GDM1 (cell line): ENCODE measurements at places on chromosomes 3 and 15.

DNA sequence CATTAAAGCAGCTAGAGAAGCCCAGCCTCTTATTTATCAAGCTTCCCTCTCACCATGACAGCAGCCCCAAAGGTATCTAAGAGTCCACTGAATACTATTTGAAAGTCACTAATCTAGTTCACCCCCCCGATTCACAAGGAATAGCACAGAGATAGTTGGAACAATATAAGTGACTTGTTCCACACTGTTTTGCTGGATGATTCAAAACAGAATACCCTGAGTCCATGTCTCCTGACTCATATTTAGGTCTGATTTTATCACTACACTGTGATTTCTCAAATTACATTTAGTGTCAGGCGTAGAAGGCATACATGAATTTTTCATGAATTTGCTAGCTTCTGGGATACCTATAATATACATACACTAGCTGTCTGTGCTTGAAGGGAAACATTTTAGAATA is 18.7 kb upstream of the EOGT start:
- DNase-seq: no peak

- DNase-seq: no peak
These were observed 9.6 kb downstream of the PLCD1 start for GRCh38 chr3:38019658-38020341.

- no peak for DNase-seq
These were observed 10.0 kb upstream of the MBNL1 start for GRCh38 chr3:152258448-152259393.

GRCh38 chr3:60774617-60775016 is 476.6 kb downstream of the FHIT start:
- DNase-seq: no peak
